Stimulated activated CD8-positive, alpha-beta memory T cell treated with anti-CD3 and anti-CD28 coated beads, Interleukin-7, amount 100 ng/mL, for 4 hours (primary cell): ENCODE measurements at places on chromosomes 13 and 19.

DNA sequence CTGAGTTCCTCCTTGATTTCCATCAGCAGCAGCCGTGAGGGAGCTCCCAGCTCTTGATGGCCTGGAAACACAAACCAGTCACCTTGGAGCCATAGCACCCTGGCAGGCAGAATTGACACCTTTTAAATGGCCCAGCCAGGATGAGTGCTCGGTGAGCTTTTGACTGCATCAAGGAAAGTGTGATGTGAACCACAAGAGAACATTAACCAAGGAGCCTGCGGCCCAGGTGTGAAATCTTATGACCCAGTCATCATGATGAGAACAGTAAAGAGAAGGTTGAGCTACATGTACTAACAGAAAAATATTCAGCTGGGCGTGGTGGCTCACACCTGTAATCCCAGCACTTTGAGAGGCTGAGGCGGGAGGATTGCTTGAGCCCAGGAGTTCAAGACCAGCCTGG, 22.8 kb downstream of the SUGP2 start:
- peak; percentile 4 for DNase-seq

DNA sequence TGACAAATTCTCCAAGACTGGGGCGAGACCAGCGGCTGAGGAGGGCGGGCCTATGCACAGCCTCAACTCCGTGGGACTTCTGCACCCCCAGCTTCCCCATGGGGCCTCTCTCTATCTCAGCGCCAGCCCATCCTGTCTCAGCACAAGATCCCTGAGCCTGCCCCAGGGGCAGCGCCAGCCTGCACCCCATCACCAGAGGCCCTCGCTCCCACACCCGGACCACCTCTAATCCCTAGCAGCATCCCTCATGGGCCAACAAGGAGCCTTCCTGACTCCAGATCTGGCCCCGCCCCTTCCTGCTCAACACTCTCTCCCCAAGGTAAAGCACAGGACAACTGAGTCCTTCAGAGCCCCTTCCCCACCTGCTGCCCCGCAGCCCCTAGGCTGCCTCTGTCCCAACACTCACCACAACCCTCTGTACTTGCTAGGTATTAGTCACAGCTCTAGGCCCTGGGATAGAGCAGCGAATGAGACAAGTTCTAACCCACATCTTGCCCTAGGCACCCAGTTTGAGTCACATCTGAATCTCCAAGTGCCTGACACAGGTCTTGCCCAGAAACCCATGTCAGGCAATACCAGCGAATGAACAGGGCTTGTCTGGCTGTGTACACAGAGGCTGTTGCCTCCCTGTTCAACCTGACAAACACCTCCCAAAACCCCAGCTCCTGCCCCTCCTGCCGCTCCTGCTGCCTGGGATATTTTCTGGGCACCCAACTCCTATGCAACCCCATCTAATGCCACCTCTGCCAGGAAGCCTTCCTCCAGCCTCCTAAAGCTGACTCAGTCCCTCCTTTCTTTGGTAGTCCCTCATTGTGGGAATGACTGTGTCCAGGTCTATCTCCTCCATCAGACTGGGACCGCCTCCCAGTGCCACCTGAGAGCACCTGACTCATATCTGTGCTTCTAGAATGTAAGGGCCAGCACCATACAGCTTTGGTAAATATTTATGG, 18.6 kb downstream of the GRIK5 start:
- DNase-seq, result no peak

GRCh38 chr13:51767100-51767499, 36.9 kb downstream of the DHRS12 start:
- no peak for DNase-seq

- DNase-seq, result no peak
Measured at GRCh38 chr19:35216833-35217648, 11.5 kb downstream of the FAM187B start.

- DNase-seq, result no peak
Measured at GRCh38 chr13:43021926-43022670, 1.3 kb upstream of the DNAJC15 start.

- no peak for DNase-seq
Measured at GRCh38 chr13:30006246-30006645, 155.8 kb upstream of the UBL3 start.

DNA sequence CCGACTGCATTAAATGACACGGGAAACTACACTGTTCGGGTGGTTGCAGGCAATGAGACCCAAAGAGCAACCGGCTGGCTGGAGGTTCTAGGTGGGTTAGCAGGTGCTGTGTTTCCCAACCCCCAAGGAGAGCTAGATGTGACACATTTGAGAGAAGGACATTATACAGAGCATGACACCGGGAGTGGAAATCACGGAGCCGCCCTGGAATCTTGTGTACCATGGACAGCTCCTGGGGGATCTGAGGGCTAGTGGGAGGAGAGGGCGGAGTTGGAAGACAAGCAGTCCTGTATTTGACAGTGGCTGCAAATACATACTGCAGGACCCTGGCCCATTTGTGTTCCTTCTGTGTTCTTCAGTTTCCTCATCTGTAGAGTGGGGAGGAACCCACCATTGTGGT, 2.3 kb downstream of the CEACAM18 start:
- no peak for DNase-seq

- no peak for DNase-seq
Measured at GRCh38 chr19:51318687-51319648, 7.5 kb downstream of the IGLON5 start.

GRCh38 chr13:46387064-46387851, at the start of gene RUBCNL:
RUBCNL (minus strand) TSS chr13:46387252; CDS start chr13:46372475, 14,777 bp downstream.
- no peak for DNase-seq
